ENCODE measurements at places on chromosomes 16 and 17. TPM values are rescaled to one million over a fixed set of nuclear protein-coding genes. Genes with fewer than 3 reads are reported as not detected.
A peak's percentile ranks its signal among the peaks of the same experiment; 100 is the strongest.

DNA sequence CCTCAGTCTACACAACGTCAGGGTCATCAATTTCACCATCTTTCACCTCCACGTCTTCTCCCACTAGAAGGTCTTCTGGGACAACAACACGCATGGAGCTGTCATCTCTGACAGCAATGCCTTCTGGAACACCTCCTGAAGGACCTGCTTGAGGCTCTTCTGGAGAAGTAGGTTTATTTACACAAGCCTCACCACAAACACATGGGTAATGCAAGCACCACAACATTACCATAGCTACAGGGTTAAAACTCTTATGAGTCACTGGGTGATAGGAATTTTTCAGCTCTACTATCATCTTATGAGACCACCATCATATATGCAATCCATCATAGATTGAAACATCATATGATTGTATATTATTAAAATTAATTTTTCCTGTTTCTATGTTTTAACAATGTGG lies 215.4 kb downstream of the CHD9NB start:
- no peaks in the 10 kb centered on the region for H3K27me3 ChIP-seq
- DNase-seq = no peak

DNA sequence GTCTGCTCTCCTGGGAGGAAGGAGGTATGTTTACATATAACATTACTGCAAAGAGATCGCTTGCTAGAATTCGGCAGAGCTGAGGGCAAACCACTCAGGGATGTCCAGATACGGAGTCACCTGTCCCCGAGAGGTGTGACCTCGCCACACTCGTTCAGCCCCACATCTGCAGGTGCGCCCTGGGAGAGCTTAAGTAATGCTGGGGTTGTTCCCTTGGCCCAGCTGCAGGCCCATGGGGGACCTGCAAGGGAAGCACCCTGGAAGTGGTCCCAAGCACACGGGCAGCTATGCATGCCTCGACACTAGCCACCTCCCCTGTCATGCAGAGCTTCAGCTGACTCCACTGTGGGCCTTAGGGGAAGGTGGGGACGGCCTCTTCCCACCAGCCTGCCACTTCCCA lies 22.2 kb downstream of the USP22 start:
- H3K4me3 ChIP-seq = no peak overlapping the region
- DNase-seq = no peak
- H3K27ac ChIP-seq = no peak overlapping the region
- peaks cover 91% of the 10 kb centered on the region for H3K36me3 ChIP-seq
- no peaks in the 10 kb centered on the region for H3K4me1 ChIP-seq

GRCh38 chr17:68378268-68379176 lies 78.8 kb downstream of the WIPI1 start:
- H3K36me3 ChIP-seq = no peaks in the 10 kb centered on the region
- H3K27me3 ChIP-seq = no peaks in the 10 kb centered on the region
- H3K27ac ChIP-seq = peak overlapping the region; percentile 96
- peaks cover 72% of the 10 kb centered on the region for H3K4me1 ChIP-seq

NOG gene
- total RNA-seq = 0.25 TPM

- peak within 1 kb of the TSS; percentile 71 for H3K27ac ChIP-seq
- peaks cover 15% of the 10 kb centered on the region for H3K36me3 ChIP-seq
- H3K27me3 ChIP-seq = no peaks in the 10 kb centered on the region
- H3K4me1 ChIP-seq = peaks cover 7% of the 10 kb centered on the region
- peak within 1 kb of the TSS; percentile 72 for H3K4me3 ChIP-seq
Observed at GRCh38 chr16:70523743-70524398, at the start of gene SF3B3. Gene SF3B3 (plus strand): TSS chr16:70523816. CDS start chr16:70526657, 2,841 bp downstream.

GRCh38 chr16:8375232-8375587 lies 215.1 kb downstream of the TMEM114 start:
- no peak overlapping the region for H3K4me3 ChIP-seq
- DNase-seq = no peak
- no peaks in the 10 kb centered on the region for H3K4me1 ChIP-seq
- no peaks in the 10 kb centered on the region for H3K36me3 ChIP-seq
- H3K27me3 ChIP-seq = no peaks in the 10 kb centered on the region
- no peak overlapping the region for H3K27ac ChIP-seq

- DNase-seq = no peak
- no peak overlapping the region for H3K27ac ChIP-seq
- no peak overlapping the region for H3K4me3 ChIP-seq
- H3K4me1 ChIP-seq = no peaks in the 10 kb centered on the region
- H3K27me3 ChIP-seq = no peaks in the 10 kb centered on the region
Observed at GRCh38 chr17:58757162-58757613, 1.5 kb downstream of the PPM1E start.

DNA sequence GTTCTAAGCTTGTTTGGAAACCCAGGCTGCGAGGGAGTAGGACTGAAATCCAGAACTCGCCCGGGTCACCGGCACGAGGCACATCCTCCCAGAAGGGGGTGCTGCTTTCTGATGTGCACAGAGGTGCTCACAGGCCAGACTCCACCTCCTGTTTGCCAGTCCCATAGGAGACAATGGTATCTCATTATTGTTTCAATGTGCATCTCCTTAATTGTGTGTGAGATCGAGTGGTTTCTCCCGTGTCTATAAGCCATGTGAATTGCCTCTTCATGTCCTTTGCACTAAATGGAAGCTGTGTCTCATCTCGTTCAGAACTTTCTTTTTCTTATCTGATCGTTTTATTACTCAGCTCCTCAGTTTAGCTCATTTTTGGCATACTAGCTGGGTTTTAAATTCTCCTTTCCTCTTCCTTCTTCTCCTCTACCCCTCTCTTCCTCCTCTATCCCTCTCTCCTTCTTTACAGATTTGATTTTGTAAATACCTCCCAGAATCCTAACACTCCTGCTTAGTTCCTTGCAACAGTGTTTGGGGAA lies 32.1 kb upstream of the PRKCB start:
- H3K36me3 ChIP-seq = no peaks in the 10 kb centered on the region
- DNase-seq = peak; percentile 57
- H3K4me3 ChIP-seq = no peak overlapping the region
- H3K27ac ChIP-seq = no peak overlapping the region

DNA sequence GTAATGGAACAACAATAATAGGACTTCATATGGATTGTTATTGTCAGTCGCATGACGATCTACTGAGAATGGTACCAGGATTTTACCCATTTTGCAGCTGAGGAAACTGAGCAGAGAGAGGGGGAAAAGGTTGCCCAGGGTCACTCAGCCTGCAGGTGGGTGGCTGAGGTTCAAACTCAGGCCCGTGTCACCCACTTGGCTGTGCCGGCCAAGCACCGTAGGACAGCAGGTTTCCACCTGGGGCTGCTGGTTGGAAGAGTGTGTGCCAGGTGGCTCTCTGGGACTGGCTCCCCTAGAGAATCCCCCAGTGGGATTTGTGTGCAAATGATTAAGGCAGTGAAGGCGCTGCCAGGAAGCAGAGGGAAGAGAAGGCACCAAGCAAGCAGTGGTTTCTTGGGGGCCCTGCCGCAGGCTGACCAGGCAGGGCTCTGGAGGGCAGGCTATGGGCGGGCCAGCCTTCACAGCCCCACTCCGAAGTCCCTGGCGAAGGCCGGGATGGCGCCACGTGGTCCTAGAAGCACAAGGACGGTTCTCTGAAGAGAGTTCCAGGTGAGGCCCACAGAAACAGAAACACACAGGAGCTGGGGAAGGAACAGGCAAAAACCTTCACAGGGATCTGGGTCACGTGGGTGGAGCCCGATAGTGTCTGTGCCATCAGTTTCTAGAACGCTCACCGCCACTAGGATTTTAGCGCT lies 163.5 kb downstream of the IRF8 start:
- no peak overlapping the region for H3K27ac ChIP-seq
- H3K4me1 ChIP-seq = no peaks in the 10 kb centered on the region
- DNase-seq = no peak
- peaks cover 31% of the 10 kb centered on the region for H3K27me3 ChIP-seq
- H3K4me3 ChIP-seq = no peak overlapping the region
- no peaks in the 10 kb centered on the region for H3K36me3 ChIP-seq

- H3K27me3 ChIP-seq = no peaks in the 10 kb centered on the region
- H3K27ac ChIP-seq = no peak overlapping the region
Observed at GRCh38 chr16:80743273-80743672, 61.1 kb downstream of the CDYL2 start.

SCN4A gene
- total RNA-seq = 2.7 TPM

DNA sequence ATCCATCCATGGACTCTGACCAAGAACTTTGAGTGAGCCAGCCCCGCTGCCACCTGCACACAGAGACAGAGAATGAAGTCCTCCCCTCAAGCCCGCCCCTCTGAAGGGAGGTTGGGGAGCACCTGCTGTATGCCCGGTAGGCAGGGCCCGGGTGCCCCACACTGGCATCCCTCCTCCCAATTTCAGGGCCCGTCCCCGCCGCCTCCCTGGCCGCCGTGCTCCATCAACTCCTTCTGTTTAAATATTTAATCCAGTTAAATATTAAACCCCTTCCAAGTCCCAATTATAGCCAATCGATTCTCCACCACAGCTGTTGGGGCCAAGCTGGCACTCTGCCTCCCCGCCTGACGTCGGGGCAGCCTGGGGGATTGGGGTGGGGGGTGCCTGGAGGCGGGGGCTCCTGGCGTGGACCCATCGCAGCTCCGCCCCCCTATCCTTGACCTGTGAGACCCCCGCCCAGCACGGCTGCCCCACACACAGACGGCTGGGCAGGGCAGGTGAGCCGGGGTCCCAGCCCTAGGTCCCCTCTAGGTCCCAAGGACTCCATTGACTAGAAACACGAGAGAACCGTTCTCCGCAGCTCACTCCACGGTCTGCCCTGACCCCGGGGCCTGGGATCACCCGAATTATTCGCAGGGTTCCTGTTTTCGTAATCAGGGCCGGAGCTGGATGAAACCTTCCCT lies 18.0 kb upstream of the CACNA1H start:
- H3K4me1 ChIP-seq = no peaks in the 10 kb centered on the region
- H3K27ac ChIP-seq = no peak overlapping the region
- no peak overlapping the region for H3K4me3 ChIP-seq
- H3K27me3 ChIP-seq = no peaks in the 10 kb centered on the region
- no peaks in the 10 kb centered on the region for H3K36me3 ChIP-seq

GRCh38 chr16:64450177-64450576 lies 671.7 kb downstream of the CDH11 start:
- H3K27me3 ChIP-seq = no peaks in the 10 kb centered on the region
- H3K4me1 ChIP-seq = no peaks in the 10 kb centered on the region
- H3K4me3 ChIP-seq = no peak overlapping the region
- H3K36me3 ChIP-seq = no peaks in the 10 kb centered on the region

C1QTNF1 gene
- 4.0 TPM for total RNA-seq

- no peak overlapping the region for H3K27ac ChIP-seq
- H3K4me1 ChIP-seq = no peaks in the 10 kb centered on the region
- no peaks in the 10 kb centered on the region for H3K36me3 ChIP-seq
- no peaks in the 10 kb centered on the region for H3K27me3 ChIP-seq
- no peak overlapping the region for H3K4me3 ChIP-seq
Observed at GRCh38 chr16:70635336-70636016, 10.9 kb upstream of the IL34 start.
